GM03348 (cell line): ENCODE measurements at places on chromosomes 4 and X.

- peak; percentile 75 for DNase-seq
These were observed 52.9 kb downstream of the CRMP1 start for GRCh38 chr4:5839751-5840674.

DNA sequence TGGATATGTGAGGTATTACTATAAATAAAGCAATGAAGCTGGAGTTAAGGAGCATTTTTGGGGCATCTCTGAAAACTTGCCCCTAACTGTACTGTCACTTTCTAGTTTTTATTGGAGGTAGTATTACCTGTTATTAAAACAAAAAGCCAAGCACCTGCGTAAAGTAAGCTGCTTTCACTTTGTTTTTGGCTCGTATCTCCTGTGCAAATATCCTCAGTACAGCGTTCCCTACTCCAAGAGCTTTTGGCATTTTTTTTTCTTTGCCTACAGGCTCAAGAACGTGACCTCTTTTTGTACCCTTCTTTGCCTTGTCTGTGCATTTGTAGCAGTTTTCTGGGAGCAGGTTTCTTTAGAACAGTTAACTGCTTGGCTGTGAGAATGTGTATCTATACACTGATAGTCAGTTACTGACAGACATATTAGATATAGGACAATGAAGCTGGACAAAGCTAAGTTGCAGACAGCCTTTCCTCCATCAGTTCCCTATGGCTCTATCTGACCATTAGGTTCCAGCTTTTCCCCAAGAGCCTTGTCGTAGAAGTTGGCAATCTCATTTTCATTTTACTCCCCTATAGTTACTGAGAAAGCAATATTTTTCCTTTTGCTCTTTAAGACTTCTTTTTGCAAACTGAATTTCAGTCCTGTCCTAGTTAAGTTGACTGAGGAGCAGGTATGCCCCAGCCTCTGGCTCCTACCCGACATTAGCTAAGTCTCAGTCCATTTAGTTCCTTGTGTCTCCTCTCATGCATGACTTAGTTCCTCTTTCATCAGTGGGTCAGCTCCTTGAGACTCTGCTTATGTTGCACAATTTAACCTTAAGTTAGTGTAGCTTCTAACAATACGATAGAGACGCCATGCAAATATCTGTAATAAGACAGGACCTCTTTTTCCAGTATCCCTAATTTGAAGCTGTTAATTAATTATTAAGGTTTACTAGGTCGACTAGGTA, 71.5 kb upstream of the HPRT1 start:
- DNase-seq: no peak

- DNase-seq: peak; percentile 1
These were observed 571.0 kb upstream of the KLHL4 start for GRCh38 chrX:86946569-86946968.

DNA sequence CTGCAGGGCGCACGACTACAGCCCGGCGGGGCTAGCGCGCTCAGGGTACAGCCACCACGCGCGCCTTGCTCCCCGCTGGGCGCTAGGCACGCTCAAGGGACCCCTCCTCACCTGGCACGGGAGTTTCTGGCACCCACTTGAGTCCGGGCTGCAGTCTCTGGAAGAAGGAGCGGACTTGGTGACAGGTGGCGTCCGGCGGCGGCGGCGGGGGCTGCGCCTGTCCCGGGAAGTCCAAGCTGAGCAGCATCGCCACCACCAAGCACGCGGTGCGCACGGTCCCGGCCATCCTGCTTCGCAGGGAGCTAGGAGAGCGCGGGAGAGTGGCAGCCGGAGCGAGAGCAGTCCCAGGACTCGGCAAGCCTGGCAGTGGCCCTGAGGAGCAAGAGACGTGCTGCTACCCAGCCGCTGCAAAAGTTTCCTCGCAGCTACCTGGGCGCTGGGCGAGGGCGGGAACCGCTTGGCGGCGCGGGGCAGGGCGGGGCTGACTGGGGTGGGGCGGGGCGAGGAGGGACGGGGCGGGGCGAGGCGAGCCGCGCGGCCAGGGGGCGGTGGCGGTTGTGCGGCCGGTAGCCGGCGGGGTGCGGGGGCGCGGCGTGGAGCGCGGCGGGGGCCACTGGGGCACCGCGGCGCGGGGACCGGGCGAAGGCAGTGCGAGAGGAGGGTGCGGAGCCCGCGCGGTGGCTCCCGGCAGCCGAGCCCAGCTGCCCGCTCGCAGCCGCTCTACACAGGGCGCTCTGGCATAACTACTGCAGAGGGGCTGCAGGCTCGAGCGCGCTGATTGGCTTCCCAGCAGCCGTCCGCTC, at the start of gene GPC3:
Gene GPC3 (minus strand): TSS at position 431 of the 803 bp plus-strand sequence.
- DNase-seq: peak; percentile 47

GRCh38 chr4:174317531-174317930, 33.8 kb downstream of the CEP44 start:
- DNase-seq: no peak

GRCh38 chr4:177726111-177726510, 283.9 kb upstream of the AGA start:
- DNase-seq: no peak

DNA sequence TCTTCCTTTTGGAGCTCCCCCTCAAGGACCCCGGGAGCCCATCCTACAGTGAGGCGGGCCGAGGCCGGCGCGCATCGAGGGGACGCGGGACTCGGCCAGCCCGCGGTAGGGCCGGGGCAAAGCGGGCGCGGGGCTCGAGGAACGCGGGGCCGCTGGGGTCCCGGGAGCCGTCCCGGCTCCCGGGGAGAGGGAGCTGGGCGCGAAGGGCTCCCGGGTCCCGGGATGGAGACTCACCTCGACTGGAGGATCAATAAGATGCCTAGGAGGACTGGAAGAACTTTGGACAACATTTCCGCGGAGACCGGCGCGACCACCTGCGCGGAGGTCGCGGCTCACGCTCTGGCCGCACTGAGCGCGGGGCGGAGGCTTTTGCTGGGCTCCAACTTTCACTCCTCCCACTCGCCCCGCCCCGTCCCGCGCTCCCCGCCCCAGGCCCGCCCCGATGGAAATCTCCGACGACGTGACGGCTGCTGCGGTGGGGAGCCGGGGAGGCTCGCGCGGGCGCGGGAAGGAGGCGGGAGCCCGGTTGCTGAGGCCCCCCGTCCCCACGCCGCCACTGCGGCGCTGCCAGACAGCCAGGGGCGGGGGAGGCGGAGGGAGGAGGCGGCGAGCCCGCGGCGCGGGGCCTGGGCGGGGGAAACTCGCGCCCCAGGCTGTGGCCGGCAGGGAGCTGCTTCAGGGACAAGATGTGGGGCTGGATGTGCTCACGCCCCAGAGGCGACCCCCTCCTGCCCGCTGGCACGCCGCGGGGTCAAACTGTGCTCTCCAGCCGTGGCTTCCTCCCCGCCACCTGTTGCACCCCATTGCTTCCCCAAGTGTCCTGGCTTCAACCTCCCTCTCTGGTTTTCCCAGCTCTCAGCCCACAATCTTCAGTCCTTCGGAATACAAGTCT, at the start of gene GABRE:
Gene GABRE (minus strand): TSS at position 341 of the 892 bp plus-strand sequence. CDS start 51 bp downstream, at position 290.
- DNase-seq: peak; percentile 85

DNA sequence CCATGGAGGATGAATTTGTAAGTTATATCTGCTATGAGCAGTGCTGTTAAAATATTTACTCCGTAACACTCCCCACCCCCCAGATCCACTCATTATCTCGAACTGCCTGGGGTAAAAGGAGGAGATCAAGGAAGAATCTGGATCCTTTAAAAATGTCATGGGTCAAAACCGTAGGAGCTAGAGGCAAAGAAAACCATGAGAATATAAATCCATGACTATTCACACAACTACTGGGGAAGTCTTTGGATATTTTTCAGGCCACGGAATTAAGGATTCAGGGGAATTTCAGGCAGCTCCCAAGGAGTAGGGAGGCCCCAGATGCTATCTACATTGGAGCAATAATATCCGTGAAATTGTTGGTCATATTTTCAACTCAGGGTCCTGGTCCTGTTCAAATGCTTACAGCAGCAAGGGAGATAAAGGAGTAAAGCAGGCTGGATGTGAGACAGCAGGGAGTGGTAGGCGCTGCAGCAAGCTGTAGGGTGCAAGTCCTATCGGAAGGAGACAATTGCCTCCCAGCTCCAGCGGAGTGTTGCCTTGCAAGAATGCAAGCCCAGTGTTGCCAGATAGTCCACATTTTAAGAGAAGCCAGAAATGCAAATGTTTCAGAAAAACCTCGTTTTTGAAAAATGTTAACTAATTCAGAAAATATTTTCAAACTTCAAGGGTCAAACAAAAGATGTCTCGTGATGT, 116.2 kb upstream of the KIT start:
- DNase-seq: peak; percentile 22

GRCh38 chrX:8971116-8971515, 62.8 kb downstream of the FAM9B start:
- peak; percentile 40 for DNase-seq

GRCh38 chr4:184317234-184317918, 99.7 kb upstream of the ENPP6 start:
- DNase-seq: no peak

DNA sequence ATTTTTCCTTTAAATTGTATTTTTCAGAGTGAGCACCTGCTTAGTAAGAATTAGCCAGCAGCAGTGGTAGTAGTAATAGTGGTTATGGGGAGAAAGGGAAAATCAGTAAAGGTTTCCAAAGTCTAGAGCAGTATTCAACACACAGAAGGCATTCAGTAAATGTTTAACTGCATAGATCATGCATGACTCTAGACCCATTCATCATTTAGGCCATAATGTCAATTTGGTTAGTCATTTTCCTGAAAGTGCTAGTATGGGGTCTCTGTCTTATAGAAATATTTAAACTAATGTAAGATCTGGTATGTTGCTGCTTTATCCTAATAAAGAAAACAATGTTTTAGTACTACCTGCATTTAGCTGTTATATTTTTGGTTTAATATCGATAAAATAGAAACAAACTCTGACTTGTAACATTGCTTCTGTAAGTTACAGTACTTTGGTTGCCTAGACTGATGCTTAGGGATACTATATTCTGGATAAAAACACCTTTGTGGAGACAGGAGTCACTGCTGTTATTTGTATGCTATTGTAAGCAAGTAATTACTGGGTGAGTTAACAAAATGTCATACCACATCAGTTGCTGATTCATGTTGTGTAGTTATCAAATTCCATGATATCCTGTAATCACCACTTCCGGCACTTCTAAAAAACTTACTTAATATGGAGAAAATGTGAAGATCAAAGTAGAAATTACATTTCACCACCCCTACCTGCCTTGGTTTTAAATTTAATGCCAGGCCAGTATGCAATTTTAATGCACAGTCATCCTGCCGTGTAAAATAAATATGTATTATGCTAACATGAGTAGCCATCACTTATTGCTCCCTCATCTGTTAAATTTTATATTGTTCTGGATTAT, 115.8 kb upstream of the BMPR1B start:
- DNase-seq: peak; percentile 36

GRCh38 chrX:58051346-58051745, 141.1 kb upstream of the ZXDA start:
- DNase-seq: no peak

- peak; percentile 29 for DNase-seq
These were observed 754.8 kb downstream of the RAB28 start for GRCh38 chr4:12729384-12729783.

- no peak for DNase-seq
These were observed 62.8 kb downstream of the PPP1R2C start for GRCh38 chrX:42714981-42715700.

GRCh38 chrX:55159551-55159950, 60.6 kb upstream of the PAGE5 start:
- DNase-seq: no peak

- DNase-seq: no peak
These were observed 84.0 kb upstream of the BMP2K start for GRCh38 chr4:78691971-78692821.

- no peak for DNase-seq
These were observed 16.5 kb upstream of the MID1 start for GRCh38 chrX:10636851-10637250.

DNA sequence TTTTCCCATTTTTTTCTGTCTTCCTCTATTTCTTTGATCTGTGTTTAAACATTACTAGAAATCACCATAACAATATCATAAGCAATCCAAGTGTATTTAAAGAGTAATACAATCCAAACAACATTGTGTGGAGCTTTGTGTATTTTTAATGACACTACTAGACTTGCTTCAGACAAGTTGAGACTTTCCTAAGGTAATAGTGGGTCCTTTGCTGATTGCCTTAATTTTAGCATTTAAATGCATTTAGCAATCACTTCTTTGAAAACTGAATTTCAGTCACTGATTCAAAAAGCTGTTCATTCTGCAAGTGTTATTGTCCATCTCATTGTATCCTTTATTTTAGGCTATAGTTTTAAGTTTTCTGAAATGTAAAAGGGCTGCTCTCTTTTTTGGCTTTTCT, 804.8 kb downstream of the ADGRL3 start:
- DNase-seq: no peak

- DNase-seq: no peak
These were observed 2.5 kb downstream of the ARAP2 start for GRCh38 chr4:36241771-36242170.

DNA sequence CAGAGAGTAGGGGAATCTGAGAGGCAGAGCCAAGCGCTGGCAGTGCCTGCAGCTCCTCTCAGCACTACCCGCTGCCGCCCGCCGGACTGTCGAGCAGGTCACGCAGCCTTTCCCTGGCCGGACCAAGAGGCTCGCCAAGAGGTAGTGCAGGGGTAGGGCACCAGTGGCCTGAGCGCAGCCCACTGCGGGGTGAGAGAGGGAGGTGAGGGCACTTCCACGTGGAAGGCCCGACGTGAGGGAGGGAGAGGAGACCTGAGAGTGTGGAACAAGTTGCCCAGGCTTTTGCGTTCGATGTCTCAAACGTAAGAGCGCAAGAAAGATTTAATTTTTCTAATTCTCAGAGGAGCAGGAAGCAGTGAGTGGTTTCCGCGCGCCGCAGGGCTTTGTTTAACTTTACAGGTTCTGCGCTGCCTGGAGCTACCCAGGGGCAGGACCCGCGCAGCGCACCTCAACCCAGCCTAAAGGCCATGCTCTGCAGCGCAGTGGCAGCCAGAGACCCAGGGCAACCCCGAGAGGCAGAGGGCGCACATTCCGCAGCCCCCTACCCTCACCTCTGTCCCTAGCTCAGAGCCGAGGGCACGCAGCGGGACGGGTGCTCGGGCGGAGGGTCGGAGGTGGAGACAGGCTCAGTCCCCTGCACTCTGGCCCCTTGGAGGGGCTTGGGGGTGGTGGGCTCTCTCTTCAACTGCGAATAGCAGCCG, 14.9 kb downstream of the ARHGAP36 start:
- no peak for DNase-seq

DNA sequence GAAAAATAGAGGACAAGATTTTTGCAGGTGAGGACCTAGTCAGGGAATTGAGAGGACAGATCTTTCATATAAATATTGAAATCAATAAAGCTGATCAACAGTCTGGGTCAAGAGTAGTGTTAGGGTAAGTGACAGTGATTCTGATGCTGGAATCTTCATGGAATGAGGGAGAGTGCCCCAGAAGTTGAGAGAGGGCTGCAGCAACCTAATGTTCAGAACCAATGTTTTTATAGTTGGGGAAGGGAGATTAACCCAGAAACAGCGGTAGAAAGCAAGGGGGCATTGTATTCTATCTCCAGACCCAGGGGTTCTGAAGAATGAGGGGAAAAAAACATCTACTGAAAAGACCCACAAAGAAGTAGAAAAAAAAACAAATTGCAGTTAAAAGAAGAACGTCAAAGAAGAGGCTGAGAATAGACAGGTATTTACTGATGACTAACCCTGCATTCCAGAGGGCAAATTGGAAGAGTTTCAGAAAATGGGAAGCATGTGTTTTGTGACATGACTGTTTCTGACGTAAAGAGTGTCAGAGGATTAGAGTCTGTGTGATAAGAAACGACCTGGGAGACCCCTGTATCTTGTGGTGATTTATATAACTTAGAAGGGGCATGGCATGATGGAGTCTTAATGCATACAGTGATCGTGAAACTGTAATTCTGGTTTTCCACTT, 819.6 kb upstream of the EPHA5 start:
- peak; percentile 1 for DNase-seq
